Hematopoietic multipotent progenitor cell treated with erythropoietin and hydrocortisone succinate and interleukin-3 and kit ligand, for 17 days (in vitro differentiated cells): ENCODE measurements at places on chromosomes 11 and 22.

DNA sequence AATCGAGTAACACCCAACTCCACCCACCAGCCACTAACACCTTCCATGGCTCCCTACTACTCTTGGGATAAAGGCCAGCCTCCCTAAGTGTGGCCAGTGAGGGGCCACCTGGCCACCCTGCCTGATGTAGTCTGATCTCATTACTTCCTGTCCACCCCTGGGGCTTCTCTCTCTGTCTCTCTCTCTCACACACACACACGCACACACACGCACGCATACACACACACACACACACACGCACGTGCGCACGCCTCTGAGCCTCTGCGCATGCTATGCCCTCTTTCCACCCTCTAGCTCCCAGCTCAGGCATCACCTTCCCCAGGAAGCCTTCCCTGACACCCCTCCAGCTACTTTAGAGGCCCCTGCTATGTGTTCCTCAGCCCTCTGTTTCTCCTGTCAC, 3.9 kb downstream of the MFNG start:
- no peak for DNase-seq

GRCh38 chr11:102489186-102490145, 36.9 kb upstream of the TMEM123 start:
- no peak for DNase-seq

DNA sequence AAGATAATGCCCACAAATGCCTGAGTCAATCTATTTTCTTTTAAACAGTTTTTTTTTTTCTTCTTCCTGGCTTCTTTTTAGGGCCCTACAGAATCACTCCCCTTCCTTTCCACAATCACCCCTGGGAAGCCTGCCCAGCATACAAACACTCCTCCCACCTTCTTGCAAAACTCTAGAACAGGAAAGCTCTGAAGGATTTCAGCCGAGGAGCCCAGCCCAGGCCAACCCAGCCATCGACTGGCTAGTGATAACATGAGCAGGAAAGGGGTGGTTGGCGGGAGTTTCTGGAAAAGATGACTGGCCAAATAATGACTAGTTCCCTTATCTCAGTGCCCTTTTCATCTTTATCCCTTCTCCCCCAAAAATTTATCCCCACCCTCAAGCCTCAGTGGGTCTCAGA, 68.2 kb downstream of the USP35 start:
- no peak for DNase-seq

DNA sequence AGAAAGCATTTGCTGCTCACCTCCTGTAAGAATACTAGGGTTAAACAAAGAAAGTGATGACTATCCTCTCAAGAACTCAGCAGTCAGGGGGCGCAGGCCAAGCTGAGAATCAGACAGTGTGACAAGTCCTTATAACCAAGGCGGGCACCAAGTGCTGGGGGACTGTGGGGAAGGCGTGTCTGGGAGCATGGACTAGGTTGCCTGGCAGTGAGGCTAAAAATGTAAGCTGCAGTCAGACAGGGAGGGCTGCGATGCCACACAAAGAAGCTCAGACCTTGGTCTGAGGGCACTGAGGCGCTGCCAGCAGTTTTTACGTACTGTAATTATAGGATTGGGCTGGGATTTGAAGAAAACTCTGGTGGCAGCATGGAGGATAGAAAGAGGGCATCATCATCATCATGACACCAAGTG, 73.7 kb downstream of the FLI1 start:
- DNase-seq: no peak

GRCh38 chr11:108137212-108137611, 15.8 kb downstream of the ACAT1 start:
- DNase-seq: no peak

- DNase-seq: no peak
Measured at GRCh38 chr22:41217553-41218157, 12.5 kb downstream of the L3MBTL2 start.

DNA sequence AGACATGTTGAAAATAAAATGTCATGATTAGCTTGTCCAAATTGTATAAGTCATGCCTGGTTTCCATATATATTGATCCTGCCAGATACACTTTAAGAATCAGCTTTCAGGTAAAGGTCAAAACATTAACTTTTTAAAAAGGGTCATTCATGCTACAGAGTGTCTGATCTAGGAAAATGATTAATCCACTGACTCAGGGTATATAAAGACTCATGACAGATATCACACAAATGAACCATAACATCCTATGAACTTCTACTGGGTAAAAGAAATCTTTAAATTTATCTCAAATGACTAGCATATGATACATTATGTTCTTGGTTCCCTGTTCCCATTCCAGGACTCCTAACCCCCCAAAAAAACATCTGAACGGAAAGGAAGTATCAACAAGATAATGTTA, 11.7 kb downstream of the MRTFA start:
- DNase-seq: no peak

- no peak for DNase-seq
Measured at GRCh38 chr11:46386005-46386578, 4.6 kb downstream of the MDK start.

DNA sequence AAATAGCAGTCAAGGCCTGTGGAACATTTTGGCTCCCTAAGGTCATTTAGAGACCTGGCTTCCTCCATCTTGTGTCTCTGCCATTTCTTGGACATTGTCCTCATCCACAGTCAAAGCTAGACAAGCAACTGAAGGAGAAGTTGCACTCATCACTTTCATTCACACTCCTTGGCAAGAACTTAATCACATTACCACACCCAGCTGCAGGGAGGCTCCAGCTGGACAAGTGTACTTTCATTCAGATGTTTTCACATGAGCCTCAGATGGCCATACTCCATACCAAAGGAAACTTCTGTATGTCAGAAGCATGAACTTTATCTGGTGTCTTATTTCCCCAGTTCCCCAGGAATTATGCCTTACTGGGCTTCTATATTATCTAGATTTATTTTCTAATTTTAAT, 537.4 kb downstream of the TMEM135 start:
- DNase-seq: no peak

GRCh38 chr11:19294444-19294843, 53.7 kb upstream of the E2F8 start:
- no peak for DNase-seq

DNA sequence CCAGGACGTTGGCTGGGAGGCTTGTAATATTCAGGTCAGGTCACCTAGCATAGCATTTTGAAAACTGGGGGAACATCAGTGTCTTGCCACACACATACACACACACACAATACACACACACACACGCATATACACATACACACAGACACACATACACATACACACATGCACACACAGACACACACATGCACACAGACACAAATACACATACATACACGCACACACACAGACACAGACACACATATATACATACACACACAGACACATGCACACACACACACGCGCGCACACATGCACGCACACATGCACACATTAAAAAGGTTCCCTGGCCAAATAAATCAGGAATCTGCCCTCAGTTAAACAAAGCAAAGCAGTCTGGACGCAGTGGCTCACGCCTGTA, 12.5 kb downstream of the MYBPC3 start:
- DNase-seq: no peak
